ENCODE measurements at places on chromosomes 3 and 15.

- no peak for DNase-seq
Measured at GRCh38 chr3:67557848-67558355, 96.5 kb downstream of the SUCLG2 start.

- DNase-seq, result no peak
Measured at GRCh38 chr3:48107227-48107626, 81.0 kb downstream of the CDC25A start.

DNA sequence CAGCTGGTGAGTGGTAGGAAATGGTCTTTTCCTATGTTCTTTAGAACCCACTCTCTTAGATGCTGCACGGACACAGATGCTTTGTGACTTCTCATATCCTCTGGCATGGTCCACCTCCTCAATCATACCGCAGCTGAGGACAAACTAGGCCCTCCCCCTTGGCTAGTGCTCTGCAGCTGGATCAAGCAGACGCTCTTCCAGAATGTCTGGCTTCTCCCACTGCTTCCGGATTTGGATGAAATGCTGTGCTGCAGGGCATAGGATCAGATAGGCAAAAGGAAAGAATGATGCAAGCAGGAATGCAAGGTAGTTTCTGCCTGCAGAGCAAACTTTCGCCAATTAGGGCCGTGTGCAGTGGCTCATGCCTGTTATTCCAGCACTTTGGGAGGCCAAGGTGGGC lies 75.7 kb upstream of the SLC4A7 start:
- DNase-seq, result no peak

DNA sequence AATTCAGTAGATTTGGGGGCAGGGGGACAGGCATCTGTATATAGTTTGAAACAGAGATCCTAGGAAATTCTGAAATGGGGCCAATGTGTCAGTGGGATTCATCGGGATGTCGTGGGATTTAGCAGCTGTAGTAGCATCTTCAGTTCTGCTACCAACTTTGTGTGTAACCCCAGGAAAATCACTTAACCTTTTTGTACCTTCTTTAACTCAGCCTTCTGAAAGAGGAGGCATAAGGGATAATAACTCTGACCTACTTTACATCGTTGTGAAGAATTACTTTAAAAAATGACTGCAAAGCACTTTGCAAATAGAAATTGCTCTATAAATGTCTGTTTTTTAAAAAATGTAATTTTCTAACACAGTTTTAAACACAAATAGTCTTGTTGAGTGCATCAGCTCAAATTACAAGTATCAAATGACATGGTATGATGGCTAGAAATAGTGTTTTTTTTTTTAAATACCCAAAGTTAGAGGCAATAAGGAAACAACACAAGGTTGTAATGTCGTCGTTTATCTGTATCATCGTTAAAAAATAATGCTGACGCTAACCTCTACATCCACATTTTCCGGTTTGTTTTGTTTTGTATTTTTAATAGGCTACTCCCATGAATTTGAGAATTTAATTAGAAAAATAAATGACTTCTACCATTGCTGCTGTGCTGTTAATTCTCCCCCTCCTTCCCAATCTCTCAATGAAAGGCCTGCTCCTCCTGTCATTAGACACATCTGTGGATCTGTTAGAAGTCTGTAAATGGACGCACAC lies 338.5 kb downstream of the PTPRG start:
- no peak for DNase-seq

GRCh38 chr3:128072454-128073184 lies 20.4 kb downstream of the SEC61A1 start:
- no peak for DNase-seq

DNA sequence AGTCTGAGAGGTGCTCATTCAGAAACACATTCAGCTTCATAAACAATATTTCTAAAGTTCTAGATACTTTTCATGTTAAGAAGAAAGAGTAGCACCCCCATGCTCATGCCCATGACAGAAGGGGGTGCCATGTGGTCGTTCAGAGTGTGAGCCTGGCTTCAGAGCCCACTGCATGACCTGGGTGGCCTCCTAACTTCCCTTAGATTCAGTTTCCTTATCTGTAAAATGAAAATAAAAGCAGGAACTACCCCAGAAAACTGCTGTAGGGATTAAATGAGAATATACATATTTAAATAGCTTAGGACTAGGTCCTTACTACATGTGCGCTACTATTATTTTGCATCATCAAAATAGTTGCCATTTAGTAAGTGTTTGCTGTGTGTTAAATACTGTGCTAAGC lies 69.2 kb downstream of the ABHD5 start:
- no peak for DNase-seq

GRCh38 chr15:76064375-76064774 lies 4.6 kb downstream of the TMEM266 start:
- no peak for DNase-seq

- no peak for DNase-seq
Measured at GRCh38 chr3:133840055-133840737, 34.6 kb downstream of the SRPRB start.

DNA sequence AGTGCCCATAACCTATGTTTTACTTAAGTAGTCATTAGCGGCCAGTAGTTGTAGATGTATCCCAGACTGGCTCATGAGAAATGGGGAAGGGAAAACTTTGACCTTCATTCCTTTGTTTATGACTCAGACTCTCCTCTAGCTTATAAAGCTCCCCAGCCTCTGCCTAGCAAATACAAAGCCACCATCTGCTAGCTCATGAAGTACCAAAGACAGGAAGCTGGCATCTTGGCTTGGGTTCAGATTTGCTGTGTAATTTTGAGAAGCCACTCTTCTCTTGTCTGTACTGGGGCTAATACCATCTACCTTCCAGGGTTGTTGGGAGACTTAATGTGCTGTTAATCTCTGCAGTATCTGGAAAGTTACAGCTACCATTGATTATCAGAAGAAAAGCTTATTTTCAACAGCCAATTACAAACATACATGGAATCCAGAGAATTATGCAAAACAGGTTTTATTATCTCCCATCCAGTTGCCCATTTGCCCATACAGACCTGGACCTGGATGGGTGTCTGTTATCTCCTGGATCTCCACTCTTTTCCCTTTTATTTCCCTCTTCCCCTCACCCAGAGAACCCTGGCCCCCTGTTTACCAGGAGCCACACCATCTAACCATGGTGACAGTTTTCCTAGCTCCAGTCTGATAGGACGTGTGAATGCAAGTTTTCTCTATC lies 153.8 kb downstream of the SEMA6D start:
- no peak for DNase-seq

DNA sequence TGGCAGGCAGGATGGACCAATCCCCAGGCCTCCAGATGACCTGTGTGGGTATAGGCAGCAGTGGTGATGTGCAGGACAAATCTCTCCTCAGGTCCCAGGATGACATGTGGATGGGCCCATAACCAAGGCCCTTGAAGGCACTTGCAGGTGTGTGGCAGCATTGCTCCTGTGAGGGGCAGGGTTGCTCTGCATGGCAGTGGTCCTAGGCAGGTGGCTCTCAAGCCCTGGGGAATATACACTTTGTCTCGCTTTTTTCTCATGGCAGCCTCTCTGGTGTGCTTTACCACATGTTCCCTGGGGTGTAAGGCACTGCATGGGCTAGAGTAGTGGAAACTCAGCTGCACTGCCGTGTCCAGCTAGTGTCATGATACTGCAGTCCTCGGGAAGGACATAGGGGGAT lies 503.6 kb downstream of the UNC13C start:
- DNase-seq, result no peak

- no peak for DNase-seq
Measured at GRCh38 chr15:58590236-58590635, 158.4 kb downstream of the LIPC start.

DNA sequence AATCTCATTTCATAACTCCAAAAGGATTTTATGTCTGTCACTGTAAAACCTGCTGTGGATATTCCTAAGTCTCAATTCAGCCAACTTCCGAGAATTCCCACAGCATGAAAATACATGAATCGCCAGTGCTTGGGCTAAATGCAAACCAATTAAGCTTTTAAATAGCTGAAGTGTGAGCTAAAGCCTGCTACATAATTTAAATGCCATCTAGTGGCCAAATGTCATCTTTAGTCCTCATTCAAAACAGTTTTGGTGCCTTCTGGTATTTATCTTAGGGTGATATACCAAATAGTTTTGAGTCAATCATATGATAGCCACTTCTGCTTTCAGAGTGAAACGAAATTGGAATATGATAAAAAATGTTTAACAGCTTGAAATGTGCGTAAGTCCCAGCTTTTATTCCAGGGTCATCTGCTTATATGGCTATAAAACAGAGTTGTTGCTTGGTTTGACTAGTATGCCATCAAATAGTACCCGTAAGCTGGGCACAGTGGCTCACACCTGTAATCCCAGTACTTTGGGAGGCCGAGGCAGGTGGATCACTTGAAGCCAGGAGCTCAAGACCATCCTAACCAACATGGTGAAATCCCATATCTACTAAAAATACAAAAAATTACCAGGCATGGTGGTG lies 41.8 kb upstream of the CCNL1 start:
- no peak for DNase-seq

DNA sequence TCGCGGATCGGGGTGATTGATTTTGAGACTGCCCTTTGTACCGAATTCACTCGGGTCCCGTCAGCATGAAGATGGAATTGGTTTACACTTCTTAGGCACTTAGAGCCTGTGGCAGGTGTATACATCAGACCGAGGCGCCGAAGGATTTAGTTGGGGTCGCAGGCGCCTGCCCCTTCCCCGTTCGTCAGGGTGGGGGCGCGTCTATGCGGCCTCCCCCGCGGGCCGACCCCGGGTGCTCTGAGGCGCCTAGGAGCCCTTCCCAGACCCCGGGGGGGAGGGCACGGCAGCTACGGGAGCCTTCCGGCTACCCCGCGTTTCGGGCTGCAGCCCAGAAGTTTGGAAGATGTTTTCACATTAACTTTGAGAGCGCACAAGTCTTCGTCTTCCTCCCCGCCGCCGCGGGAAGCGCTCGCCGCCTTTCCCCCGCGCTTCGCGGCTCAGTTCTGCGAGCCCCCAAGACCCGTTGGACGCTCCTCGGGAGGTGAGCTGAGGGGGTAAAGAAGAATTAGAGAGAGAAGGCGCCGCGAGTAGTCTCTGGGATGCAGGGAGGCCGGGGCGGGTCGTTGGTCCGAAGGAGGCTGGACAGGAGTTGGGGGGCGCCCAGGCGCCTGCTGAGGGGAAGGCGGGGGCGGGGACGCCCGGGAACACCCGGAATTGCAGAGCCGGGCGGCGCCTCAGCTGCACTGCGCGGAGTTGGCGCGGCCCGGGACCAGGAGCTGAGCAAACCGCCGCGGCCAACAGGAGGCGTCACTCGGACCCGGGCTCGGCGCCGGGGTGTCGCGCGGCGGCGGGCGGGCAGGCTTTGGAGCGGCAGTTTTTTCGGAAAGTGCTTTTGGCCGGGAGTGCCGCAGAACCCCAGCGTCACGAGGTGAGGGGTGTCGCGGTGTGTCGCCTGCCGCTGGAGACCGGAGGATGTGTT lies 780 bp downstream of the TIPARP start:
- DNase-seq, result peak; percentile 13

DNA sequence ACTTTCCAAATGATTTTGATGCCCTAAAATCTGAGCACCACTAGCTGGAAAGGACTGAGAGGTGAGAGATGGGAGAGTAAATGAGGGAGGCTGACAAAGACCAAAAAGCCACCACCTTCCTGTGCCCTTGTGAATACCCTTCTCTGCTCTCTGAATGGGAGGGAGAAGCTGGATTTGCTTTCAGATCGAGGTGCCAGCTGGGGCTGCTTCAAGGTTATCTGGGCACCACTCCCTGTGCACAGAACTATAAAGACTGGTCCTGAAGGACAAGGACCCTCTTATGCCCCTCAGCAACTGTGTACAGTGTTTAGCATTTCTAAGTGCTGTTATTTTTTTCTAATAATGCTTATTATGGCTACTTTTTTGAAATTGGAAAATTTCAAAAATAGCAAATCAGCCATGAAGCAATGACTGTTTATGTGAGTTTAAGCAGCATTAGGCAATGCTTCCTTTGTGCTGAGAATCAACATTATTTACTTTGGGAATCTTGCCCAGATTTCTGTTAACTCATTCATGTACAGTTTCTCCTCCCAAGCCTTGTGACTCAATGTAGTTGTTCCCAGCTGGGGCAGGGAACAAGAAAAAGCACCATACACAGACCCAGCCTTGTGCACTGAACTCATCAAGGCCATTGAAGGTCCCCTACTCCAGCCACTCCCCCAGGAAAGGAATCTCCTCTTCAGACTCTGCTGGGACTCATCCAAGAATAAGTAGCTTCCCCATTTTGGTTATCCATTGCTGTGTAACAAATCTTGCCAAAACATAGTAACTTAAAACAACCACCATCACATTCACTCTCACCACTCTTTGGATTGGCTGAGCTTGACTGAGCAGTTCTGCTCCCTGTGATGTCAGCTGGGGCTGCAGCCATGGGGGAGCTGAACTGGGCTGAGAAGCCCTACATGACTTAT lies 37.3 kb upstream of the CDV3 start:
- no peak for DNase-seq

- DNase-seq, result no peak
Measured at GRCh38 chr3:52250122-52250521, 4.6 kb downstream of the PPM1M start.

GRCh38 chr15:28946803-28947202 lies 61.0 kb downstream of the APBA2 start:
- DNase-seq, result no peak

DNA sequence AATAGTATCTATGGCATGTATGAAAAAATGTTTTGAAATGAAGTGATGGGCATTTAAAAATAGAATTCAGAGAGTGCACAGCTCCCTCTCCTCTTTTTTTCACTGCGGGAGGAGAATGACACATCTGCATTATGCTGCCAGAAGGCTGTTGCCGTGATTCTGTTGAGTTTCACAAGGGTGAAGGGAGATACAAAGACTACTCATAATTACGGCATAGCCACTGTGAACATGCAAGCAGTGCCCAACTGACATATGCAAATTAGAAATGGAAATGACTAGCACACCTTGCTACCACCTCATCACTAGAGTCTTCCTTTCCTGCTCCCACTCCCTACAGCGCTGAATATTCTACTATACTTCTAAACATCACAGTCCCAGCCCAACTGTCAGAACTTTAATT lies 20.1 kb downstream of the IFT57 start:
- DNase-seq, result no peak

GRCh38 chr3:195111319-195111705 lies 159.6 kb downstream of the XXYLT1 start:
- DNase-seq, result no peak

GRCh38 chr15:26178640-26179220 lies 315.6 kb upstream of the ATP10A start:
- no peak for DNase-seq

- DNase-seq, result no peak
Measured at GRCh38 chr3:14460342-14461005, 58.1 kb downstream of the SLC6A6 start.

GRCh38 chr3:71903112-71903495 lies 118.2 kb upstream of the PROK2 start:
- DNase-seq, result no peak

- peak; percentile 11 for DNase-seq
Measured at GRCh38 chr3:5122741-5123706, 932 bp downstream of the ARL8B start.

DNA sequence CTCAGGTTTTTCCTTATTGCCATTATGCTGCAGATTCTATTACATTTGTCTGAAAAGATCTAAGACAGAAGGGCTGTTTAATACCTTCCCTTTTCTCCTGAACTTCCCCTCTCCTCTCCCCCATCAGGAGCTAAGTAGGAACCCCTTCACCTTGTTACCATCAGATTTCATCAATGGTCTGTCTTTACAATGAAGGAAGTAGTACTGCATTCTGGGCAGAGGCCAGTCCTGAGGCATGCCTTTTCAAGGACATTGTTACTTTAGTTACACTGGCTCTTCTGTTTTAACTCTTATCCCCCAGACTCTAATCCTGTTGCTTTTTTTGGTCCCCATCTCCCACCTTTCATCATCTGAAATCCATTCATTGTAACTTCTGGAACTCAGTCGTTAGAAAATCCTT lies 8.1 kb downstream of the CTNNB1 start:
- no peak for DNase-seq

Measured in T-cell (primary cell).